ENCODE measurements at places on chromosomes 11 and 22.

DNA sequence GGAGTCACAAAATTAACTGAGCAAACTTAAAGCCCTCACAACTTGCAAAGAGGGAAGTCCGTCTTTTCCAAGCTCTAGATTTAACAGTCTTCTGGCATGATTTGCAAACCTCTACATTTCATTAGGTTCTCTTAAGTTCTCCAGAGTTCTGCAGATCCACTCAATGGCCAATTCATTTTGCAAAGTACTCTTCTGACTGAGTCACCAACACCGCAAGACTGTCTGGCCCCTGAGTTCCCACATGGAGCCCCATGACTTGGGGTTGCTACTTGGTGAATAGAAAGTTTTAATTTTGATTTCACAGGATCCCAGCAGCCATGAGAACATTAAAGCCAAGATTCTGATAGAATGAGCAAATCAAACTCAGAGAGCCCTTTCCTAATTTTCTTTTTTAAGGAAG lies 134.5 kb downstream of the PLEKHA7 start:
- DNase-seq, result no peak

- DNase-seq, result no peak
These were observed 18.8 kb downstream of the GRAMD1B start for GRCh38 chr11:123448823-123449222.

DNA sequence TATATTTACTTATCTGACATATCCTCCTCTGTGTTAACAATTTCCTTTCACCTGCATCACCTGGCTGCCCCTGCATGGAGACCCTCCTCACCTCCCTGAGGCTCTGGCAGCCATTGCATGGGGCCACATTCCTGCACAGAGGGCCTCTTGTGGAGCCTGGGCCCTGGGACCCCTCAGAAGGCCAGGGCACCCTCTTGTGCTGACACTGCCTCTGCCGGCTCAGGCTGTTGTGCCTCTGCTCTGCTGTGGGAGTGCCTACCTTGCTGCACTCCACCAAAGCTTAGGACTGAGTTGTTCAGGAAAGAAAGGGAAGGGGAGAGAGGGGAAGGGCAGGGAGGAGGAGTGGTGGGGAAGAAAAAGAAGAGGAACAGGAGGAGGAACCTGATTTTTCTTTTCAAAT lies 194.5 kb downstream of the ADAMTS15 start:
- DNase-seq, result no peak

DNA sequence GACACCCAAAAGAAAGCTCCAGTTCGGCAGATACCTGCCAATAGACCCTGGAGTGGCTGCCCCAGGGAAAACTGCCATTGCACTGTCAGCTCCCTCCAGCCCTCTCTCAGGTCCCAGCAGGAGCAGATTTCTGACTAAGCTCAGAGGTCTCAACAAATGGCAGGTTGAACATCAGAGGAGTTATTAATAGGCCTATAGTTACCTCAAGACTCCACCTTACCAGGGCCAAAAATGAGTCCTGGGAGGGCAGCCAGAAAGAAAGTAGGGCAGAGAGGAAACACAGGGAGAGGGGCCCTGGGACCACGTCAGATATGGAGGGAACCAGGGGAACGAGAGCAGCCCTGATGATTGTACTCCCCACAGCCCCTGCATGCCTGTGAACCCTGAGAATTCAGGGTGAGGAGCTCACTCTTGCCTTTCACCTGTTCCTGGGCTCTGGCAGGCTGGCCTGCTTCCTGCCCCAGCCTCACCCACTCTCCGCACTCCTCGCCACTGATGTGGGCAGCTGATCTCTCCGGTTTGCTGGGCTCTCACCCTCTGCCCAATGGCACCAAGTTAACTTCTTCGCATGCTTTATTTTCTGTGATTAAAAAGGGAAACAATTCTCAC lies 4.3 kb upstream of the RGL4 start:
- DNase-seq, result no peak

DNA sequence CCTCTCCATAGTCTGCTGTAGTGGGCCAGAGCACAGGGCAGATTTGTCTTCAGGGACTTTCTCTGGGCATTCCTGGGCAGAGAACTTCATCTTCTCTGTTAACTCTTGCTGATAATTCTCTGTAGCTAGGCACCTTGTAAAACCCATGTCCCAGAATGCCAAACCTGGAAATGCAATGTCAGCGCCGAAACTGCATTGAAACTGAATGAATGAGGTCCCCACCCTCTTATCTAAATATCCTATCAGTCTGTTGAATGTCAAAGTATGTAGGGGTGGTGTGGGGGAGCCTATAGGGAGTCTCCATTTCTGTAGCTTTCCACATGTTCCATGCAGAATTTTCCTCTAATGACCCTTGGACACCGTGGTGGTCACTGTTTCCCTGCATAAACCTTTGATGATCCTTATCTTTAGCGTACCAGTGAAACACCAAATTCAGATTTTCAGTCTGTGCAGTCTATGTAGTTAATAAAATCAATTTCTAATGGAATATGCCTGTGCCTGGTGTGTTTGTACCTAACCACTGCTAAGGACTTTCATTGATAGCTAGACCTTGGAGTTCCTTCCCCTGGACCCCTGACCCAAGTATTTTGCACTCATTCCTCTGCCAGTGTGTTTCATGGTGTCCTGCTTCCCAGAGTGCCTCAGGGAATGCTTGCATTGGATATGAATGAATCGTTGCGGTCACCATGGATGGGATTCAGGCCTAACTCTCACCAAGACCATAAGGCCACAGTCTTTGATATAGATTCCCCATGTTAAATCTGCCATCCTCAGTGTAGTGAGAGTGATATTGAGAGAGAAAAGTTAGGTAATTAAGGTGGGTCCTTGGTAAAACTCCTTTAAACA lies 2.5 kb upstream of the CABIN1 start:
- no peak for DNase-seq

- peak; percentile 55 for DNase-seq
These were observed 472 bp downstream of the APOA5 start for GRCh38 chr11:116791002-116791812.

DNA sequence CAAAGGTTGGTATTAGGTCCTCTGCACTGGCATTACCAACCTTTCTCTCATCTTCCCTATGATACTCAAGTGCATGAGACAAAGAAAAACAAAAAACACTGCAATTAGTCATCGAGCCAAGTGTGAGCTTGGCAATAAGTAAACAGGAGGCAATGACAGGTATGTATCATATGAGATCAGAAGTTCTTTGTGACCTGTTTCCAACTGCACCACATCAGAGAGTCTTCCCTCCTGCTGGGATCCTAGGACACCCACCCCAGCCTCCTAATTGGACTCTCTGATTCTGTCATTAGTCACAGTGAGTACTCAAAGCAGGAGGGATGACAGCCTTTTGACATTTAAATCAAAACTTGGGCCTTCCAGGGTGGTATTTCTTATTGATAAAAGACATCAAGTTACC lies 7.8 kb upstream of the JAML start:
- DNase-seq, result no peak

DNA sequence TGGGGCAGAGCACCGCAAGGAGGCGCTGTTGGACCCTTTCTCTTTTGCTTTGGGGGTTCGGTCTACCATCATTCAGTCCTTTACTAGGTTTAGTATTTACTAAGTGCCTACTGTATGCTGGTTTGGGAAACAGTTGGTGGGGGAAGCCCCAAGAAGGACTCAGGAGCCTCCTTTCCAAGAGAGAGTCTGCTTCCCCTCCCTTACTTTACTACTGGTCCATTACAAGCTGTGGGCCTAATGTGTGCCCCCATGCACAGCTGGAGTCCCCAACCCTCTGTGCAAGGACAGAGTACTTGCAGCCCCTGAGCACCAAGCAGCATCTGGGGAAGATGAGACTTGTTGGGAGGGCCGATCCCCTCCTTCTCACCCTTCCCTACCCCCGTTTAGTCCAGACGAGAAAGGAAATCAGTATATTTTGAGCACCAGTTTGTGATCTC lies 876 bp upstream of the UBE2L6 start:
- DNase-seq, result peak; percentile 87

DNA sequence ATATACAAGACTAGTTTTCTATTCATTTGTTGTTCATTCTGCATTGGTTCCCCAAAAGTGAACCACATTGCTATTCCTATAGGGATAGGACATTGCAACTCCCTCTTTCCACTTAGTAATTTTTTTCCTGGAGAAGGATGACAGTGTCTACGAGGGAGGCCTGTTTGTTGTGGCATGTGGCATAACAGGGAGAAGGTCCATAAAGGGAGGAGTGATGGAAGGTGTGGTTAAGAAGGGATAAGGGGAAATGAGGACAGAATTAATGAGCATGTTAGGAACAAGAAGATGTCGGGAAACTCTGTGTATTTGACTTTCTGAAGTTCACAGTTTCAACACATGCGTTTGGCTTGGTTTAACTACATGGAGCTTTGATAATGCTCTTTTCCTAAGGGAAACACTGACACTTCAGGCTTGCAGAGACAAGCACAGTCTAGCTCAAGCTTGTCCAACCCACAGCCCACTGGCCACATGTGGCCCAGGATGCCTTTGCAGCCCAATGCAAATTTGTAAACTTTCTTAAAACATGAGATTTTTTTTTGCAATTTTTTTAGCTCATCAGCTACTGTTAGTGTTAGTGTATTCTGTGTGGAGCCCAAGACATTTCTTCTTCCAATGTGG lies 149.7 kb downstream of the TRPC6 start:
- DNase-seq, result no peak

DNA sequence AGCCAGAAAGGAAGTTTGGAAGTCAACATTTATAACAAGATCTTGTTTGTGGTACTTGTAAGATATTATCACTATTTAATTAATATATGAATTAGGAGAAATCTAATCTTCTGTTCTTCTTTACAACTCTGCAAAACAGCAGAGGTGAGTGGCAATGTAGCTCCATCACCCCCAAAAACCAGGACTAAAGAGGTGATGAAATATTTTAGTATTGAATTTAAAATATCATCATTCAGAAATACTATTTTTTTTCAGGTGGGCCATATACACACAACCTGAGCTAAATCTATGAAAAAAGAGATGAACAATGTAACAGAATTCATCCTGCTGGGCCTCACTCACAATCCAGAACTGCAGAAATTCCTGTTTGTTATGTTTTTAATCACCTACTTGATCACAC lies at the start of gene OR4C45:
OR4C45 (plus strand) TSS at position 301 of the 400 bp plus-strand sequence.
- no peak for DNase-seq

GRCh38 chr11:119363851-119364590 lies 17.5 kb downstream of the USP2 start:
- no peak for DNase-seq

DNA sequence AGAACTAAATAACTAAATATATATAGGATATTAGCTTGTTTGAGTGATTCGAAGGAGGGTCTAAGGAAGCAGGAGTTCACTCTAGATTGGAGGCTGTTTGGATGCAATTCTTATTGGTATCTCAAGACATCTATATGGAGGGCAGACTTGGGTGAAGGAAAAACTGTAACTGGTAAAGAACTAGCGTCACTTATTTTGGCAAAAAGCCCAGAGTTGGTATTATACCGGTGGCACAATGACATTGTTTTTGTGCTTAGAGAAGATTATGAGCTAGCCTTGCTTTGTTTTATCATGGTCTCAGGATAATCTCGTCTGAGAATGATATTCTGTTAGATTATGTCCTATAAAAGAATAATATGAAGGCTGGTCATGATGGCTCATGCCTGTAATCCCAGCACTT lies 6.0 kb upstream of the SLC35F2 start:
- DNase-seq, result no peak

DNA sequence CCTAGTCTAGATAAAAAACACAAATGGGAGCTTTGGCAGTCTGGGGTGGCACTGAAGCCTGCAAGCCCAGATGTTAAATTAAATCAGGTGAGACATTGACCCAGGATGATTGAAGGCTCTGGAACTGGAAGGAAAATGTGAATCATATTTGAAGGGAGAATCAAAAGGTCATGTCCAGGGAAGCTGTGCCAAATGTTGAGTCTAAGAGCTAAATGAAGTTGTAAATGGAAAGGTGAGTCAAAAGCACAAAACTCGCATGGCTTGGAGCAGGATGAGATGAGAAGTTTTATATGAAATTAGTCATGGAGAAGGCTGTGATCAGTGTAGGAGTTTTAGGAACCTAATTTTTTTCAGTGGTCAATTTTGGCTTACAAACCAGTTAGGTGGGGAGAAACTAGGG lies 301.1 kb downstream of the BLID start:
- DNase-seq, result no peak

- DNase-seq, result no peak
These were observed 506.5 kb downstream of the MN1 start for GRCh38 chr22:27295040-27295439.

- no peak for DNase-seq
These were observed 156.5 kb downstream of the RRAS2 start for GRCh38 chr11:14202251-14203196.

GRCh38 chr11:123452794-123453193 lies 22.7 kb downstream of the GRAMD1B start:
- no peak for DNase-seq
